Hindlimb muscle (tissue), 1 donor: ENCODE measurements at places on chromosomes 12 and 14.

- no peak for DNase-seq
Observed at GRCh38 chr14:92460541-92460915, 53.1 kb upstream of the RIN3 start.

- DNase-seq: no peak
Observed at GRCh38 chr14:55267820-55268219, 3.4 kb upstream of the FBXO34 start.

- no peak for DNase-seq
Observed at GRCh38 chr14:75126121-75126544, 715 bp downstream of the NEK9 start.

- DNase-seq: no peak
Observed at GRCh38 chr12:86721713-86722397, 465.7 kb upstream of the MGAT4C start.

DNA sequence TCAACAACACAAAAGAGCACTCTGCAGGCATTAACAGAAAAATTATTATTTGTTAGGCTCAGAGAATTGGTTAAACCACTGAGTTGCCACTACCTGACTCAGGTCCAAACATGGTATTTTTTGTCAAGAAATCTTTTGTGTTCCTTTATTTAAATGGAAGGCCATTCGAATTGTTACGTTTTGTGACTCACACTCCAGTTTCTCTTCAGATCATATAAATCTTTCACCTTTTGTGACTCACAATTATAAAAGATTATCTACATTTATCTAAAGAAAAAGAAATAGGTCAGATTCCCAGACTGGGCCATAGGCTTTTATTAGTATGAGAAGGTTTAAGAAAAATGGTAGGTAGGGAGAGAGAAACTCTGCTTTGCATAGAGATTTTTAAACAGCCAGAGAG, 669.8 kb downstream of the GALC start:
- no peak for DNase-seq
